ENCODE measurements at places on chromosomes 1 and 21.

DNA sequence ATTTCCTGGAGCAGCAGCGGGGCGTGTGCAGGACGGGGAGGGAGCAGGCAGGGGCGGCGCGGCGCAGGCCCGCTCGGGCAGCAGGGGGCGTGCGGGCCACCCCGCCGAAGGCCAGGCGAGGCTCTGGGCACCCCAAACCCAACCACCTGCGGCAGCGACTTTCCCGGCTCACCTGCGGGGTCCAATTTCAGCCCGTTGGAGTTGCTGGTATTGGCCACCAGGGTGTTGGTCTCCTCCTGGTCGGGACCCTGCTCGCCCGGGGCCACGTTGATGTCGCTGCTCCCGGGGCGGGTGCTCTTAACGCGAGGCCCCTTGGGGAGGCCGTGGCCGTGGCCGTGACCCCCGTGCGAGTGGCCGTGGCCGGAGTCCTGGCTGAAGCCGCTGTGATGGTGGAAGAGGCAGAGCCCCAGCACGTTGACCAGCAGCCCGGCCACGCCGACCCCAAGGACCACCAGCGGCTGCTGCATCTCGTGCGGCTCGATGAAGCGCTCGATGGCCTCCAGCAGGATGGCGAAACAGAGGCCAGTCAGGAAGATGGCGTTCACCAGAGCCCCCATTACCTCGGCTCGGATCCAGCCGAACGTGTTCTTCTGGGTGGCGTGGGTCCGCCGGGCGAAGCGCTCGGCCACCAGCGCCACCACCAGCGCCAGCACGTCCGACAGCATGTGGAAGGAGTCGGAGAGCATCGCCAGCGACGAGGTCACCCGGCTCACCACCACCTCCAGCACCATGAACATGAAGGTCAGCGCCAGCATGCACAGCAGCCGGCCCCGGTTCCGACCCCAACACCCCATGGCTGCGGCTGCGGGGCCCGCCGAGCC, 932 bp downstream of the SLC30A1 start:
- peak; percentile 67 for DNase-seq

DNA sequence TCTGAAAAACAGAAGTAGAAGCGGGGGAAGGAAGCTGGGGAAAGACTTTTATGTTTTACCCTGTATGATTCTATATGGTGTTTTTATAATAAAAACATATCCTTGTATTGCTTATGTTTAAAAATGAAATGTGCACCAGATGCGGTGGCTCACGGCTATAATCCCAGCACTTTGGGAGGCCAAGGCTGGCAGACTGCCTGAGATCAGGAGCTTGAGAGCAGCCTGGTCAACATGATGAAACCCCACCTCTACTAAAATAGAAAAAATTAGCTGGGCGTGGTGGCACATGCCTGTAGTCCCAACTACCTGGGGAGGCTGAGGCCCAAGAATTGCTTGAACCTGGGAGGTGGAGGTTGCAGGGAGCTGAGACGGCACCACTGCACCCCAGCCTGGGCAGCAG, 155.4 kb downstream of the SMYD3 start:
- no peak for DNase-seq

- no peak for DNase-seq
Observed at GRCh38 chr1:228006786-228007048, at the start of gene WNT3A. TSS of gene WNT3A (plus strand) at chr1:228006998. CDS start at chr1:228007129, 131 bp downstream.

DNA sequence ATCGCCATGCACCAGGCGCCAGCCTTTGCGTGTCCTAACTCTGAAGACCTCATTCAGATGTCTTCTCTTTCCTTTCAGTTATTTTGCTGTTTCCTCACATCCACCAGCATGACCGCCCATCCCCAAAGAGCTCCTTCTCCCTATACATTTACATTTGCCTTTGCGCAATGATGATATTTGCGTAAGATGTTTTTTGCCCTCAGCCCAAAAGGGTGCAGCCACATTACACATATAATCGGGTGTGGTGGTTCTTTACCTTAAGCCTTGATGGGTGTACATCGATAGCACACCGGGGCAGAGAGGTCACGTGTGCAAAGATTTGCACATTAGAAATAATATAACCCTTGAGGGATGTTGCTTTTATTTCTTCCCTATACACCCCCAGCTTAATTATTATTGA, 192.8 kb downstream of the HUNK start:
- no peak for DNase-seq

GRCh38 chr1:16621300-16621658, 7.9 kb upstream of the NBPF1 start:
- no peak for DNase-seq

DNA sequence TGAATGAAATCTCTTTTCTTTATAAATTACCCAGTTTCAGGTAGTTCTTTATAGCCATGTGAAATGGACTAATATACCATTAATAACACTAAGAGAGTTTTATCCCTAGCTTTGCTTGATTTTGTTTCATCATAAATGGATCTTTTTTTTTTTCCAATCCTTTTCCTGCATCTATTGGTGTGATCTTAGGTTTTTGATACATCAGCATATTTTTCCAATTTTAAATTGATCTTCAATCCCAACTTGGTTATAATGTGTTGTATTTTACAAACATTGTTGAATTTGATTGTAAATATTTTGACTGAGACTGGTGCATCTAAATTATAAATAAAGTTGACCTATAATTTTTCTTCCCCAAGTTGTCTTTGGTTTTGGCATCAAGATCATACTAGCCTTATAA, 4.3 kb upstream of the RTCA start:
- no peak for DNase-seq

- DNase-seq = no peak
Observed at GRCh38 chr1:71753746-71754145, 528.6 kb downstream of the NEGR1 start.

- DNase-seq = peak; percentile 91
Observed at GRCh38 chr1:155970531-155971167, 7.7 kb downstream of the ARHGEF2 start.

DNA sequence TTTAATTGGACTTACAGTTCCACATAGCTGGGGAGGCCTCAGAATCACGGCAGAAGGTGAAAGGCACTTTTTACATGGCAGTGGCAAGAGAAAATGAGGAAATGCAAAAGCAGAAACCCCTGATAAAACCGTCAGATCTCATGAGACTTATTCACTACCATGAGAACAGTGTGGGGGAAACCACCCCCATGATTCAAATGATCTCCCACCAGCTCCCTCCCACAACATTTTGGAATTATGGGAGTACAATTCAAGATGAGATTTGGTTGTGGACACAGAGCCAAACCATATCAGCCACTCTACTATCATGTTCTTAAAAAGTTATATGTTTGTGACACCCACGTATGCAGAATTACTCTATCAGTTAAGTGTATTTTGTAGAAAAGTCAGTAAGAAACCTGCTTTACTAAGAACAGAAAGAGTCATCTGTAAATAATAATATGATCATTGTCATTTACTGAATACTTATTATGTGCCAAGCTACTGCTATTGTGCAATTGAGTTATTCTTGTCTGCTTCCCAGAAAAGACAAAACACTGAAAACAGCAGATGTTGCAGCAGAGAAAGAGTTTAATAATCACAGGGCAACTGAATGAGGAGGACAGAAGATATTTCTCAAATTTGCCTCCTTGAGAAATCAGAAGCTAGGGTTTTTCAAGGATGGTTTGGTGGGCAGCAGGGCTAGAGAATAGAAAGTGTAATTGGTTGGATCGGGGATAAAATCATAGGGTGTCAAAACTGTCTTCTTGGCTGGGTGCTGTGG, 207.7 kb upstream of the FGGY start:
- no peak for DNase-seq

DNA sequence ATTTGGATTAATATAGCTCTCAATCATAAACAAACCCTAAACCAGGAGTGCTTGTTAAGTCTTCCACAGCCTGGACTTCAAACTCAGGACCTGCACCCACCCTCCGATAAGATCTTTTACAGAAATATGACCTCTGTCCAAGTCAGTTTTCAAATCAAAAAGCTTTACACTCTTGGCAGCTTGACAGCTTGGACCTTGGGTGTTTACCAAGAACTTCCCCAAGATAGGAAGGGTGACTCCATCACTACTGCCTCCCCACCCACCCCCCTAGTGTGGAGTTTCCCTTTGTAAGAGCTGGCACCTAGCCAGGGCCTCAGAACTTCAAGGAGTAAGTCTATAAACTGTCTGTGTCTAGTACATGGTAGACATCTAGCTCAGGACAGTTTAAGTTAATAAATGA, 9.6 kb downstream of the BCAR3 start:
- DNase-seq = peak; percentile 80

- DNase-seq = no peak
Observed at GRCh38 chr1:28580722-28581530, 11.1 kb upstream of the RAB42 start.

DNA sequence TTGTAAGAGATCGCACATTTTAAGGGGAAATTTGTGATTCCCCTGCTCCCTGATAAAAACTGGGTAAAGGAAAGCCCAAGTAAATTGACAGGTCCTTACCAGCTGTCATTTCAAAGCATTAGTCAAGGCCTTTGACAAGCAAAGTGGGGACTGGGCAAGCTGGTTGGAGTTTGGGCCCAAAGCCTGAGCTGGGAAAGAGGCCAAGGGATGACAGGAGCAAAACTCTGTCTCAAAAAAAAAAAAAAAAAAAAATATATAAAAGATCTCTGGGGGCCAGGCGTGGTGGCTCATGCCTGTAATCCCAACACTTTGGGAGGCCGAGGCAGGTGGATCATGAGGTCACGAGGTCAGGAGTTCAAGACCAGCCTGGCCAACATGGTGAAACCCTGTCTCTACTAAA, 36.9 kb downstream of the SLC2A1 start:
- DNase-seq = no peak

DNA sequence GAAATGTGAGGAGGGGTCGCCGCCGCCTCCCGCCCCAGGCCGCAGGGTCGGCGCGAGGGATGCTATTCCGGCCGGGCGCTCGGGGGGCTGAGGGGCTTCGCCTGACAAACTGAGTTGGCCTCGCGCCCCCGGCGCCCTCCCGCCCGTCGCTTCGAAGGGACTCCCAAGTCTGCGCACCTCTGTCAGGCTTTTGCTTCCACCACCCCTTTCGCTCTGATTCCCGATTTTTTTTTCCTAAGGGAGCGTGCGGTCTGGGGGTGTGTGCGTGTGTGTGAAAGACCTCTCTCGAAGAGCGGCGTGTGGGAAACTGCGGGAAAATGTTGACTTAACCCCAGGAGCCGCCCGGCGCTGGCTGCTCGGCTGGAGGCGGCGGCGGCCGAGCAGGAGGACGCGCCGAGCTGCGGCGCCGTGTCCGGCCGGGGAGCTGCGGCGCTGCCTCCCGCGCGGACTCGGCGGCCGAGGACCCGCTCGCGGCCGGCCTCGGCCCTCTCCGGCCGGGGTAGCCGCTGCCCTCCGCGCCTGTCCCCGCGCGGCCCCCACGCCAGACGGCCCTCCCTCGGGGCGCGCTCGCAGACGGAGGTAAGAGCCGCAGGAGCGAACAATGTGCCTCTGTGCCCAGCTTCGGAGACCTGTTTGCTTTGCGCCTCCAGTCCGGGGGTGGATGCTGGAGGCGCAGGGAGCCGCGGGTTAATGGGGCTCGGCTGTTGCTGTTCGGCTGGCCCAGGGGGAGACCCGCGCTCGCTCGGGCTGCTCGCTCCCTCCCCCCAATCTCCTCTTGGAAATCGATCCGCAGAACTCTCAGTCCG, 1.1 kb downstream of the ADGRL2 start:
- peak; percentile 29 for DNase-seq

- no peak for DNase-seq
Observed at GRCh38 chr1:97366984-97367383, 553.9 kb downstream of the DPYD start.

- DNase-seq = no peak
Observed at GRCh38 chr1:15756143-15757015, 2.2 kb upstream of the FBLIM1 start.

DNA sequence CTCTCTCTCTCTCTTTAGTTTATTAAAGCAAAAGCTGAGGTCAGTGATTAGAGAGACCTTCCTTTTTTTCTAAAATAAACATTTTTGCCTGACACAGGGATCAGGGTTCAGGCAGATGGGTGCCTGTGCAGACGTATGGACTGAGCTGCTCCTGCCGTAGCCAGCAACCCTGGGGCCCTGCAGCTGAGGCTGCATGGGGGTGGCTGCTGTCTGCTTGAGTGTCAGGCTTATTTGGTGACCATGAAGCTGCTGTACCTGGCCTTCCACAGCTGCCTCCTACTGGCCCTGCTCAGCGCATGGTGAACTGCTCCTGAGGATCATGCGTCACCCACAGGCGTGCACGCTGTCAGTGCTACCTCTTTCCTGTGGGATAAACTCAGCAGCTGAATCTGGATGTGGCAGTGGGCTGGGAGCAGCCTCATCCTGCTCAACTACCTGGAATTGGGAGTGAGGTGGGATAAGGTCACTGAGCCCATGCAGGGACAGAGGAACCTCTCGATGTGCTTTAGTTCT, 35.1 kb downstream of the GNG4 start:
- no peak for DNase-seq

DNA sequence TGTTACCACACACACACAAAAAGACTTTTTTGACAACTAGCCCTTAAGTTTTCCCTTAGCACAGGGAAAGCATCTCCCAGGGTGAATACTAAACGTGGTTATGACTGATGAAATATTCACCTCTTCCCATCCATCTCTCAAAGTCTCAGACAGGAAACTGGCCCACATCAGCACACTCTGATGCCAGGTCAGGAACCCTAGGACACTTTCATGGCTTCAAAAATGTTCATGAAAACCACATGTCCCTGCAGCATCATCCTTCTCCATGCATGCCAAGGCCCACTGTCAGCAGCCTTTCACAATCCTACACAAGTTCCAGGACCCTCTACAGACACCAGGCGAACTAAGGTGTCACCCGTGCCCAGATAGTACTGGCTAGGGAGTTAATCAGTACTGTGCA, 68.7 kb downstream of the DNTTIP2 start:
- no peak for DNase-seq

- DNase-seq = no peak
Observed at GRCh38 chr1:71438626-71439025, 357.8 kb upstream of the ZRANB2 start.

DNA sequence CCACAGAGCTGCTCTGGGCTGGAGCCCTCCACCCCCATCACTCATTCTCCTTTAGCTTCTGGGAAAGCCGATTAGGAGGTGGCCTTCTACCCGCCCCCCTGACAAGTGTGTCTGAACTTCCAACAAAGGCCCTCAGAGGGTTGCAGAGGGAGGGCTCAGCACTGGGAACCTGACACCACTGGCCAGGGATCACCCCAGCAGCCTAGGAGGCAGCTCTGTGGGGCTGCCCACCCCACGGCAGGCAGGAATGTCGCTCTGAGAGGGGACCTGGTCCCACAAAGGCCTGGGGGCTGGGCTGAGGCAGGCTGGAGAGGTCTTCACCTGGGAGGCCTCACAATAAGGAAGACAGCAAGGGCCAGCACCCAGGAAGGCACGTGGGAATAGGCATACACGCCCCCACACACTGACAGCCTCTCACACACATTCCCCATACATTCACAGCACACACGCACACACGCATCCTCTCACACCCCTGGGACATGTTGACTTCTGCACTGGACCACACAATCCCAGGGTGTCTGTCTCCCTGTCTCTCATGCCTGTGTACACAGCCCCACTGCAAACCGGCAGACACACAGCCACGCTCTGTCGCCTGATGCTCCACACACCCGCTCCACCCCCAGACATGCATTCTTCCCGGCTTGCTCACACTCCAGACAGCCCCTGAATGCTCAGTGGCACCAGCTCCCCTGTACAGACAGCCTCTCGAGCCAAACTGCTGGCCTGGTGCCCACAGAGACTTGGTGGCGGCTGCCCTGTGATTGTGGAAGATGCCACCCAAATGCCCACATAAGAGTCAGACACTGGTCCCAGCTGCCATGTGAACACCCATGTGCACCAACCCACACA, 30.7 kb downstream of the DMBX1 start:
- no peak for DNase-seq

All from tibial artery (tissue), 4 donors.